ENCODE measurements at places on chromosomes 1 and 21.
A peak's percentile ranks its signal among the peaks of the same experiment; 100 is the strongest.

GRCh38 chr1:116167625-116168276 is 56.6 kb downstream of the MAB21L3 start:
- peak; percentile 13 for DNase-seq

- DNase-seq: no peak
These were observed 19.5 kb upstream of the DDR2 start for GRCh38 chr1:162612606-162613400.

- no peak for DNase-seq
These were observed 66.3 kb downstream of the SLC27A3 start for GRCh38 chr1:153841463-153841994.

- DNase-seq: no peak
These were observed 21.7 kb downstream of the APP start for GRCh38 chr21:26148840-26149354.

DNA sequence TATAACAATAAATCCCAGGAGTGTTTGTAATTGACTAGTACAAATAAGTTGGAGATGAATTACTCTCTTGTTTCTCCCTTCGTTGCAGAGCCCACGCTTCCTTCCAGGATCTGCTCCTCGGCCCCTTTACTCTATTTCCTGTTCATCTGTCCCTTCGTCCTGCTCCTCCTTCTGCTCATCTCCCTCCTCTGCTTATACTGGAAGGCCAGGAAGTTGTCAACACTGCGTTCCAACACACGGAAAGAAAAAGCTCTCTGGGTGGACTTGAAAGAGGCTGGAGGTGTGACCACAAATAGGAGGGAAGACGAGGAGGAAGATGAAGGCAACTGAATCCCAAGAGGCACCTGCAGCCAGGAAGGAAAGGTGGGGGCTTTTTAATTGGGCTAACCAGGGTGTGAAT is 26.4 kb upstream of the TTF2 start:
- no peak for DNase-seq

DNA sequence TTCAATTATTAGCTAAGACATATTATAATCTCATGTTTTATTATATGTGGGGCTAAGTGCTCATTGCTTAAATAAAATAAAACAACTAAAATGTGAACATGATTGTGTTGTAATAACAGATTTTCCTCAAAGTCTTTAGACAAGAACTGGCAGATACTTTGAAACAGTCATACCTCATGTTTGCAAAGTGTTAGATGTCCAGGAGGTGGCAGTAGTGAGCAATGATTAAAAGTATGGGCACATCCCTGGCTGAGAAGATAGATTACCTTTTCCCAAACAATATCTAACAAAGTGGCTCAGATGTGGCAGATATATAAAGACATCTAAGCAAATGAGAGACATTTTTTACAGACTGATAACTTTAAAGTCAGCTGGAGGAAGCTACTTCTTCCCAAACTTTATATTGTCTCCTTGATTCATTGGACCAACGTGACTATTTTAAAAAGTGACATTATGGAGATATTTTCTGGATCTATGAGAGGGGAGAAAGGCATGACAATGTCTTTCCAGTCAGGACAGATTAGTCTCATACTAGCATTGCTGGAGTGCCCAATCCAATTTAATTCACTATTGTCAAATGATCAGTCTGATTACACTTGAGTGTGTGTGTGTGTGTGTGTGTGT is 269.8 kb downstream of the S1PR1 start:
- DNase-seq: peak; percentile 15

- no peak for DNase-seq
These were observed 33.5 kb upstream of the IL19 start for GRCh38 chr1:206736878-206737728.

- DNase-seq: no peak
These were observed 238.1 kb downstream of the LRRC40 start for GRCh38 chr1:69967245-69967766.

DNA sequence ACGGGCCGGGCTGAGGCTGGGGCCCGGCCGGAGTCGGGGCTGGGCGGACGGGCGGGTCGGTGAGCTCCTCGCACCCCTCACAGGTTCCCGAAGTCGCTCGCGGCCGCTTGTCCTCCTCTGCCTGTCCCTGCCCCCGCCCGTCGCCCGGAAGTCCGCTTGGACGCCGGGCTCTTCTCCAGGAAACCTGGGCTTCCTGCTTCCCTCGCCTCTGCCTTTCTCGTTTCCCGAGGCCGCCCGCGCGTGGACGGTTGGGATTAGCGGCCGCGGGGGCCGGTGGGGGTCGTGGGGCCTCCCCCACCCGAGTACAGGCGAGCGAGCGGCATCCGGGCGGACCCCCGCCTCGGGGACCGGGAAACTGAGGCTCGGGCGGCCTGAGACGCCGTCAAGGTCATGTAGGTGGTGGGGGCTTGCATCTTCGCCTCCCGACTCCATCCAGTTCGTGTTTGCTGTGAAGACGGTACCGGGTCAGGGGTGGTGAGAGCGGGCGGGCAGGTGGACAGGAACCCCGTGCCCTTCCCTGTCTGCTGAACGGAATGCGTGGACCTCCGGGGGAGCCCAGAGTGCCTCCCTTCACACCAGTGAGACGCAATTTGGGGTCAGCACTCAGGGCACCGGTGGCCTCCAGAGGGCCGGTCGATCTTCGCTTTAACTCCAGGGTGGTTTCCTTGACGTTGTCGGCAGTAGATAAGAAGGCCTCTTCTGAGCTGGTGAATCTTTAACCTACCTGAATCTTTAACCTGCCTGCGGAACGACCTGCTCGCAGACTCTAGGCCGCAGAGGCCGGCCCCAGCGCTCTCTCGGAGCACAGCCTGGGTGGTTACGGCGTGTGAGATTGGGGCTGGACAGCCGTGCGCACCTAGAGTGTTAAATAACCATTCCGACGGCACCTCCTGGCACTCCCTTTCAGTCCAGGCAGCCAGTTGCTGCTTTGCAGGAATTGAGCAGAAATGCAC is 686 bp downstream of the ARF1 start:
- no peak for DNase-seq

DNA sequence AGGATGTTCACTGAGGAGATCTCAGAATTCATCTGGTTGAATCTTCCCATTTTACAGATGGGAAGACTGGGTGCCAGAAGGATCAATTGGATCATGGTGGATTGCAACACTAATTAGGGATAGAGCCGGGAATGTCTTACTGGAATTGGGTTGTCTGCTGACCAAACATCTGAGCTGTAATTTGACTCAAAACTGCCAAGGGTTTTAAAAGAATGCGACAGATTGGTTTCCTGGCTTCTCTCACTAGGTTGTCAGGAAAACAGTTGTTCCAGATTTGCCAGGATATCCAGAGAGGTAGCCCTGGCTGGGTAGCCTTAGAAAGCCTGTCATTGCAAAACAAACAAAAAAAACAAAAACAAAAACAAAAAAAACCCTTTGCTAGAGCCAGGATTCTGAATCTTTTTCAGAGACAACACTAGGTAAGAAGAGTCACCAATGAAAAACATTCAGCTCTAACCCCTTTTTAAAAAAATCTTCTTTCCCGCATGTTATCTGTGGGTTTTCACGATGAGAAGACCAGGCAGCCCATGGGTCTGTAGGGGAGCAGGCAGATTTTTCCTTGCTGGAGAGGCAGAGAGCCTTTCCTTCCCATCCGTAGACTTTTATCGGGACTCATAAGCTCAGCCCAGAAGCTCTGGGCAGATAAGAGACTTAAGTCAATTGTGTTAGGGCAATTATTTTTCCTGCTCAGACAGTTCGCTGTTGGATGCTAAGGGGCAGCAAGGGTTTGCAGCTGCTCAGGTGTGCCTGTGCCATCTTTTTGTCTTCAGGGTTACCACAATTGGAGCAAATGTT is 418.9 kb downstream of the PRDM2 start:
- DNase-seq: no peak

DNA sequence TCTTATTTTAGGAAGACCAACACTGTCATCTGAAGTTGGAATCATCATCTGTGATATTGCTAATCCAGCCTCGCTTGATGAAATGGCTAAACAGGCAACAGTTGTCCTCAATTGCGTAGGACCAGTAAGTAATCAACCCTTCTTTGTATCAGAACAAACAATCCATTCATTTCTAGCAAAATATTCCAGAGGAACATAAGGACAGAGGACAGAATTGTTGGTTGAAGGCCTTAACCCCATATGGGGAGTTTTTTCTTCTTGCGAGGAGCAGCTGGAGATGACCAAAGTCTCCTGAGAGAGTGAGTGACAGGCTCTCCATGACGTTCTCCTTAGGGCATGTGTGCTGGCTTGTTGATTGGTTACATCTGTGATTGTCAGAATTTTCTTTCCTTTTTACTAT is 2.7 kb downstream of the SCCPDH start:
- no peak for DNase-seq

DNA sequence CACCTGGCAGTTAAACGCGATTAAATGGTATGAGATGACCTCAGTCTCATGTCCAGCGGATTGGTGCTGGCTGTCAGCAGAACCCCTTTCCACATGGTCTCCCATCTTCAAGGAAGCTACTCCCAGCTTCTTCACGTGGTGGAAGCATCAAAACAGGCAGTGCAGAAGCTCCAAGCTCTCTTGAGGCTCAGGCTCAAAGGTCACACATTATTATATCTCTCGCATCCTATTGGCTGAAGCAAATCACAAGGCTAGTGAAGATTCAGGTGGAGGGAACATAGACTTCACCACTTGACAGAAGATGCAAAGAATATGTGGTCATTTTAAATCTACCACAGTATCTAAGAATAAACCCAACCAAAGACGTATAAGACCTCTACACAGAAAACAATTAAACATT is 181.9 kb downstream of the VPS13D start:
- DNase-seq: no peak

GRCh38 chr1:112927462-112927990 is 28.5 kb downstream of the SLC16A1 start:
- no peak for DNase-seq

DNA sequence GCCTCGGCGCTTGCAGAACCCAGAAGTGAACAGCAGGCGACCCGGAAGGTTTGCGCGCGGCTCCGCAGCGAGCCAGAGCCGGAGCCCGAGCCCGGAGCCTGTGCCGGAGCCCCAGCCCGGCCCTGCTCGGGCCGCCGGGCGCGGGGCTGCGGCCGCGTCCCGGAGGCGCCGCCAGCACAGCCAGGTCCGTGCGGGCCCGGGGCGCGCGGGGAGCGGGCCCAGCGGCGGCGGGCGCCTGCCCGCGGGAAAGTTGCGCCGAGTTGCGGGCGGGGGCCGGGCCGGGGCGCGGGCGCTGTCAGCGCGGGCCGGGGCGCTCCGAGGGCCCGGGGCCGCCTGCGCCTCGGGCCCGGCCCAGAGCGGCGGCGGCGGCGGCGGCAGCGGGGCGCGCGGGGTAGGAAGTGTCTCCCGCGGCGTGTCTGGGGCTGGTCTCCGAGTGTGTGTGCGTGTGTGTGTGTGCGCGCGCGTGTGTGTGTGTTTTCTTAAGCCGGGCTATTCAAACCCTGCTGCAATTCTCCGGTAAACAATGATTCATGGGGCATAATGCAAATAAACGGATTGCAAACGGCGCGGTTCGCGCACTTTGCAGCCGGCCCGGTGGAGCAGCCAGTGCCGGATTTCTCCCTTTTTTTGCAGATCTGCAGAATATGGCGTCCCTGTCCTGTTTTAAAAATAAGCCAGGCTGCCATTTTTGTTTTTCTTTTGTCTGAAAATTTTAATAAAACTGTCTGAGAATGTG is at the start of gene ZNF362:
ZNF362 (plus strand) TSS at position 22 of the 736 bp plus-strand sequence. CDS start 14,083 bp downstream, outside the sequence.
- peak; percentile 38 for DNase-seq

GRCh38 chr1:149849947-149850360 is 49.4 kb upstream of the BOLA1 start:
- DNase-seq: no peak

DNA sequence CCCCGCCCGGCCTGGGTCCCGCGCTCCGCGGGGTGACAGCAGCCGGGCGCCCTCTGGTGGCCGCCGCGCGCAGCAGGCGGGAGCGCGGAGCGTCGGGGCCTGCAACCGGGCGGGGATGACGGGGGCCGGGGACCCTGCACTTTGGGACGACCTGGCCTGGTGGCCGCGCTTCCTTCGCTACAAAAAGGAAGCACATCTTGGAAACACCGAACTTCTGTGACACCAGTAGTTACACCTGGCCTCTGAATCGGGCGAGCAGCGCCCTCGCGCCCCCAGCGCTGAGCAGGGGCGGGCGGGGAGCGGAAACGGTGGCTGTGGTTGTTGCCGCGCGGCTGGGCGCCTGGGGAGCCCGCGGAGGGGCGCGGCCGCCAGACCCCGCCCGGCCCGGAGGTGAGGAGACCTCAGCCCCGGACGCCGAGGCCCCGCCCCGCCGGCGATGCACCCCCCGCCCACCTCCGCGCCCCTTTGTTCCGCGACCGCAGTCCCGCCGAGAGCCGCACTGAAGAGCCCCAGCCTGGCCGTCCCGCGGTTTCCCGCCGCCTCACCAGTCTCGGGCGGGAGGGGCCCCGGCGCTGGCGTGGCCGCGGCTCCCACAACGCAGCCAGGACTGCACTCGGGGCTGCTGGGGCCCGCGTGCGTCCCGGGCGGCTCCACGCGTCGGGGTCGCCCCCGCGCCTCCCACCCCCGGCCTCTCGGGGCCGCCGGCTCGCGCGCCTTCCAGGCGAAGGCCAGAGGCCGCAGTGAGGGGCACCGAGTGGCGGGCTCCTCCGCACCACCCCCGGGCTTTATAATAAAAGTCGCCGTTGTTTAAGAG is 59.3 kb downstream of the H3-3A start:
- DNase-seq: peak; percentile 81

GRCh38 chr1:219283541-219283940 is 109.9 kb downstream of the LYPLAL1 start:
- no peak for DNase-seq

GRCh38 chr1:206556750-206557635 is 49.7 kb downstream of the RASSF5 start:
- peak; percentile 90 for DNase-seq

- DNase-seq: no peak
These were observed 257.2 kb downstream of the FGGY start for GRCh38 chr1:59554011-59554663.

GRCh38 chr1:160125746-160126145 is 10.2 kb downstream of the ATP1A2 start:
- no peak for DNase-seq

- no peak for DNase-seq
These were observed 29.4 kb upstream of the GCLM start for GRCh38 chr1:93938461-93939145.

GRCh38 chr1:99956755-99957154 is 13.0 kb upstream of the SLC35A3 start:
- no peak for DNase-seq

GRCh38 chr1:206850401-206850800 is 15.0 kb upstream of the IL20 start:
- DNase-seq: no peak

DNA sequence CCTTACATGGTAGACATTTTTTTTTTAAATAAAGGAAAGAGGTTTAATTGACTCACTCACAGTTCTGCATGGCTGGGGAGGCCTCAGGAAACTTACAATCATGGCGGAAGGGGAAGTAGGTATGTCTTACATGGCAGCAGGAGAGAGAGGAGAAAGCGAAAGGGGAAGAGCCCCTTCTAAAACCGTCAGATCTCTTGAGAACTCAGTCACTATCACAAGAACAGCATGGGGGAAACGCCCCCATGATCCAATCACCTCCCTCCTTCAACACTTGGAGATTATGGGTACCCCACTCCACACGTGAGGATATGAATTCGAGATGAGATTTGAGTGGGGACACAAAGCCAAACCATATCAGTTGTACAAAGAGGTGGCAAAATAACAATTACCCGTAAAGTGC is 301.7 kb downstream of the GRIK1 start:
- no peak for DNase-seq

- DNase-seq: no peak
These were observed 206.1 kb upstream of the GALNT2 start for GRCh38 chr1:229860926-229861325.
